ENCODE measurements at places on chromosomes 5 and 9.
A peak's percentile ranks its signal among the peaks of the same experiment; 100 is the strongest.

GRCh38 chr9:137009938-137010732 lies 13.8 kb upstream of the CLIC3 start:
- no peak for DNase-seq

DNA sequence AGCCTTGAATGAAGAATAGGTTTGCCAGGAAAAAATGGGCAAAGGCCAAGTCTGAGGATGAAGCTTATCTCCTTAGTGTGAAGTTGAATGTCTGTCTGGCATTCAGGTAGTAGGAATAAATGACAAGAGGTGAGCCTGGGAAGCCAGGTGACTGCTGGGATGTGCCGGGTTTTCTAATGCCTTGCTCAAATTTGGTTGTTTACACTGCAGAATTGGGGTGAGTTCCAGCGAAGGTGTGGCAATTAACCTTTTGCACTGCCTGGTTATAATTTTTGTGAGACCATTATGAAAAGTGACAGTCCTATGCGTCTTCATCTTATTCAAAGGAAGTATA lies 73.6 kb downstream of the MAST4 start:
- no peak for DNase-seq

DNA sequence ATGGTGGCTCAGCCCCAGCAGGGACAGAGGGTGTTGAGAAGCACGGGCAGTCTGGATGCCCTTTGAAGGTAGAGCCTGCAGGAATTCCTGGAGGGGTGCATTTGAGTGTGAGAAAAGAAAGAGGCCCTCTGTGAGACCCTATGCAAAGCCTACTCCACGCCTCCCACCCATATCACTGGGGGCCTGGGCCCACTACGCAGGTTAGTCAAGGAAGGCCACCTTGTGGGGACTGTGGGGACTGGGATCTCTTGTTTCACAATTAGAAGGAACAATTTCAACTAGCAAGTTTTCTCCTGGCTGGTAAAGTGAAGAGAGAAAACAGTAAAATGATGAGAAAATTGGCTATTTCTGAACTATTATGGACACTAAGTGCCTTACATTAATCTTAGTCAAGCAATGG lies 486.2 kb upstream of the DAP start:
- no peak for DNase-seq

- DNase-seq, result no peak
Observed at GRCh38 chr5:165405340-165405739, 1899.9 kb downstream of the MAT2B start.

DNA sequence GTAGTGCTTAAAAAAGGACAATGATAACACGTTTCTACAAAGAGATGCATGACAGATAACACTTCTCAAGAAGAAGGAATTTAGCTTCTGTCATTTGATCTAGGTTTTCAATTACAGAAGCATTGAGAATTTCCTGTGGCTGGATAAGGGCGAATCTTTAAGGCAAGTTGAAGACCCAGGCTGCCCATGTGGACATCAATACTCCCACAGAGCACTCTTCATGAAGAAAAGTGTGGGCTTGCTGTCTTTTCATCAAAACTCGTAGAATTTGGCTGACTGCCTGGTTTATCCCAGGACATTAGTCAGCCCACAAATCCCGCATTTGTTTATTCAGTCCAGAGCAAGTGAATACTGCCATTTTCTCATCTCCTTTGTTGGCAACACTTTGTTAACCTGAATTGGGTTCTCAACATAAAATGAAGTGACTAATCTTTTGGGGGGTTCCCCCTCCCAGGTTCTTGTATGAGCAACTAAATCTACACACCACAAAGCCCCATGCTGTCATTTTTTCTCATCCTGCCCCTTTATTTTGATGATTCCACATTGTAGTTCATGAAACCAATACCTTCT lies 43.4 kb upstream of the CDKN2B start:
- peak; percentile 66 for DNase-seq

GRCh38 chr5:176857894-176858273 lies 41.3 kb downstream of the HK3 start:
- no peak for DNase-seq

- DNase-seq, result no peak
Observed at GRCh38 chr5:60185231-60186099, 291.9 kb upstream of the PDE4D start.

DNA sequence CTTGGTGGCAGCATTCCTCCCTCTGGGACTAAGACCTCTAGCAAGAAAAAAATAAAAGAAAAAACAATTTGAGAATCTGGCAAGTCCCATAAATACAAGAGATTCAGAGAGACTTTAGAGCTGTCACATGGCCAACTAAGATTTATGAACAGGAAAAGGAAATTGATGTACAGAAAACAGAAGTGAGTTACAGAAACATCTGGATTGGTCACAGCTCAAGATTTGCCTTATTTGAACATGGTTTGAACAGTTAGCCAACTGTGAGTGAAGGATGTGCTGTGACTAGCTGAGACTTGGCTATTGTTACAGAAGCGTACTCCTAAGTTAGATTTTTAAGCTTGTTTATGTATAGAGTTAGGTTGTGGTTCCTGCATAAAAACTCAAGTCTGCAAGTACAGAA lies 340.2 kb downstream of the SLCO4C1 start:
- no peak for DNase-seq

- DNase-seq, result no peak
Observed at GRCh38 chr5:40568548-40568947, 111.2 kb upstream of the PTGER4 start.

DNA sequence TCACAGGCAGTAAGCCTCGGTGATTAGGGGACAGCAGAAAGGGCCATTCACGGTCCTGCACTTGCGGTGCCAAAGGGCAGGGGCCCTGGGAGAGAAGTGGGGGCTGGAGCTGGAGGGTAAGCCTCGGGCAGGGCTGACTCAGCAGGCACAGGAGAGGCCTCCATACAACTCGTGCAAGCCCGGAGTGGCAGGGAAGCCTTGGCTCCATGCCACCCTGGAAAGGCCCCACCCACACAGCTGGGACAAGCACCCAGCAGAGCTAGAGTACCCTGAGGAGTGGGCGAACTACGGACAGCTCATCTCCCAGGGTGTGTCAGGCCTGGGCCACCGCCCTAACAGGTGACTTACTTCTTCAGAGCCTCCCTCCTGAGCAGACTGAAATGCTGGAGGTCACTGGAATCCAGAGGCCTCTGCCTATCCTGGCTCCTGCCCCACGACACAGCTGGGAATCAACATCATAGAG lies 5.6 kb upstream of the CAMK2A start:
- DNase-seq, result no peak

DNA sequence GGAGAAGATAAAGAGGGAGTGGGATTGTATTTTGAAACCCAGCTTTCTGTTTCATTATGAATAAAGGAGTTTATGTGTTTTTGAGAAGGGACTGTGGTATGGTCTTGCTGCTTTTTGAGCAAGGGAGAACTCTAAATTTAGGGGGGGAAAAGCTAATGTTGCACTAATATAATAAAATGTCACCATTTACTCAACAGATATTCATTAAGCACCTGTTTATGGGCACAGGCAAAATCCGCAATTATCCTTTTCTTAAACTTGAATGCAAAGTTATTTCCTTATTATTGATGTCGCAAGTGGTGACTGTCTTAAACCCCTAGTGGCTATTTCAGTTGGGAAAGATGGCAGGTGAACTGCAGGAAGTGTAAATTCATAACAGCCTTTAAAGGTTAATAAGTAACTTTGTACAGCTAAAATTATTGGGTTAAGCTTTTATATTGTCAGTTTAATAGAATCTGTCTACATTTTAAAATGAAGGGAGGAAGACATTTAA lies 1.5 kb downstream of the CDC42SE2 start:
- peak; percentile 64 for DNase-seq

DNA sequence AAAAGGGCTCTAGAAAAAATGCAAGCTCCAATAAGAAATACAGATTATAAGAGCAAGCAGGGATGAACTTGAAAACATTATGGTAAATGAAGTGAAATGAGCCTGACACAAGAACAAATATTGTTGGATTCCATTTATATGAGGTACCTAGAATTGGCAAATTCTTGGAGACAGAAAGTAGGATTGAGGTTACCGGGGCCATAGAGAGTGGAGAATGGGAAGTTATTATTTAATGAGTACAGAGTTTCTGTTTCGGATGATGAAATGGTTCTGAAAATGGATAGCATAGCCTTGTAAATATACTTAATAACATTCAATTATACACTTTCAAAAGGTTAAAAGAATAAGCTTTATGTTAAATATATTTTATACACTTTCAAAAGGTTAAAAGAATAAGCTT lies 75.6 kb upstream of the SLC12A2 start:
- no peak for DNase-seq

DNA sequence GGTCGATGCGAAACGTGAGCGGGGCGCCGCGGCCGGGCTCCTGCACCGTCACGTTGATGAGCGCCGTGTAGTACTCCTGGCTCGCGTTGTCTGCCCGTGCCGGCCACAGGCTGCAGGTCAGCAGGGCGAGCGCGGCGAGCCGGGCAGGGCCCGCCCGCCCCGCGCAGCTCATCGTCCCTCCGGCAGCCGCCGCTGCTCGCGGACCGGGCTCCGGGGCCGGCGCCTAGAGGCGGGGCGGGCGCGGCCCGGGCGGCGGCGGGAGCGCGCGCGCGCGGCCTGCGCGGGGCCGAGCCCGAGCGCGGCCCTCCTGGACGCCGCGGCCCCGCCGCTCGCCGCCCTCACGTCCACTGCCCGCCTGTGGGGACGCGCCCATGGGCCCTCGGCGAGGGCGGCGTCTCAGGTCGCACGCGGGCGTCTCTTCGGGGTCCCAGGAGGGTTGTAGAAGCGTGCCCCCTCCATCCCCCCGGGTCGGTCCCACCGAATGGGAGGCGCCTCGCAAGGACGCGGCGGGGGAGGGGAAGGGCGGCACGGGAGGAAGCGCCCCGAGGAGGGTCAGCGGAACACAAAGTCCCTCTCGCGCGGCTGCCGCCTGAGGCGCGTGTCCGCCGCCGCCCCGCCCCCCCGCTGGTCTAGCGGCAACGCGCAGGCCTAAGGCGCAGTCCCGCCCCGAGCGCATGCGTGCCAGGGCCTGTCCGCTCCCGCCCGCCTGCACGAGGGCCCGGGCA lies at the start of gene RNF130:
TSS of gene RNF130 (minus strand) at position 229 of the 725 bp plus-strand sequence. CDS start at position 172, 57 bp downstream.
- DNase-seq, result peak; percentile 82

DNA sequence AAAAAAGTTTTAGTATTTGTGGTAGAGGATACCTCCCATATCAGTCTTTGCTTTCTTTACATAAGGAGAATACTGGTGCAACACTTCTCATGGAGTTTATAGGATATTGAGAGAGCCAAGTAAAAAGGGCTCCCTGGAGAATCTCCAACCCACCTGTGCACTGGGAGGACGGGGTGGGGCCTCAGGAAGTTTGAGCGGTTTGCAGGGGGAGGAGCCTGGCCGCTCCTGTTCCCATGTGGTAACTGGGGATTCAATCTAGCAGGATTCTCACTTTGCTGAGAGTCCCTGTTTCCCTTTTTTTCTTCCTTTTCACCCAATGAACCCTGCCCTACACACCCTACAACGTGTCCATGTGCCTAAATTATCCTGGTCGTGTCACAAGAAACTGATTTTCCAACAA lies 82.8 kb downstream of the APTX start:
- DNase-seq, result no peak

DNA sequence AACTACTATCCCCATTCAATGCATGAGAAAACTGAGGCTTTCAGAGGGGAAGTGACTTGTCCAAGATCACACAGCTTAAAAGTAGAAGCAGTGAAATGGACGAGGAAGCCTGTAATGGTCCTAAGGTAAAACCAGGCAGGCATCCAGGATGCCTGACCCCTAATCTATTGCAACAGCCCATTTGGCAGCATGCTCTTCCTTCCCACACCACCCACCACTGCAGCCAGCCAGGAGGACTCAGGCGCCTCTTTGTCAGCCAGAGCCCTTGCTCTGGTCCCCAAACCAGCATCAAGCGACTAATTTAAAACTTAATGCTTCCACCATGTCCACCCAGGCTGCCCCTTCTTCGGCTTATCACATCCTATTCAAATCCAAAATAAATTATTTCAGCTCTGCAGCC lies 541.6 kb downstream of the CDK5RAP2 start:
- DNase-seq, result no peak

GRCh38 chr9:2418619-2419018 lies 203.0 kb upstream of the VLDLR start:
- no peak for DNase-seq

DNA sequence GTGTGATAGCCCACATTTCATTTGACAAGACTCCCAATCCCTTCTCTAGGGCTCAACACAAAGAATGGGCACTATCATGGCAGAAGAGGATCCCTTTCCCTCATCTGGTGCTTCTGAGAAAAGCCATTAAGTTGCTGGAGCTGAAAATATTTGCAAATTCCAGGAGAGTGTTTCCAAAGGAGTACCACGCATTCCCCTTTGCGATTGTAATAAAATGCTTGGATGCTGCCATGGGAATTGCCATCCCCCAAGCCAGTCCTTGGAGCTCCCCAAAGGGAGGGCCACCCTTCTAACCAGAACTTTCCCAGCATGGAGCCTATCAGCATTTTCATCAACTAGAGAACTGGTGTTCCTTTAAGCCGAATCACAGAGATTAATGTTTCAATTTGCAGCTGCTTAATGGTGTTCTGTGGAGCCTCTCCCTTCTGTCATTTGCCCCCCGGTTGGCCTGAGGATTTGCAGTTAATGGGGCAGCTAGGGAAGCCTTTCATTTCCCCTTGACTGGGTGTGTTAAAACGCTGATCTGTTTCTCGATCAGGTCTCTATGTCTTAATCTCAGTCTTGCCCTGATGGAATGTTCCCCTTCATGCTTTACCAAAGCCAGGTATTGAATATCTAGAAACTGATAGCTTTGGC lies 133.0 kb downstream of the ENC1 start:
- no peak for DNase-seq

DNA sequence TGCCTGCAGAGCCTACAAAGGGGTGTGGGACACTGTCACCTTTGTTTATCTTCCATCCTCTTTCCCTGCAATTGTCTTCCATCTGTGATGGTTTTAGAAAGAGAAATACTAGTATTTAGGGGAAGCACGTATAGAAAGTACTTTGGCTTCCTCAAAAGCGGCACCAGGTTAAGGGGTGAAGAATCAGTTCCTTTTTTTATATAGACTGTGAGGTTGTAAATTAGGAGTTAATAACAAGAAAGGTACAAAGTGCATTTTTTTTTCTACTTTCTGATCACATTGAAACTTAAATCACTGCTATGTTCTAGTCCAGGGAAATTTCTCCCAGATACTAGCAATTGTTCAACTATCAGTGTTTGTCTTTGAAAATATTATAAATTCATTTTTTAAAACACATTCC lies 219.3 kb downstream of the CEMIP2 start:
- DNase-seq, result no peak

- no peak for DNase-seq
Observed at GRCh38 chr5:156716591-156717380, 133.3 kb upstream of the PPP1R2B start.

DNA sequence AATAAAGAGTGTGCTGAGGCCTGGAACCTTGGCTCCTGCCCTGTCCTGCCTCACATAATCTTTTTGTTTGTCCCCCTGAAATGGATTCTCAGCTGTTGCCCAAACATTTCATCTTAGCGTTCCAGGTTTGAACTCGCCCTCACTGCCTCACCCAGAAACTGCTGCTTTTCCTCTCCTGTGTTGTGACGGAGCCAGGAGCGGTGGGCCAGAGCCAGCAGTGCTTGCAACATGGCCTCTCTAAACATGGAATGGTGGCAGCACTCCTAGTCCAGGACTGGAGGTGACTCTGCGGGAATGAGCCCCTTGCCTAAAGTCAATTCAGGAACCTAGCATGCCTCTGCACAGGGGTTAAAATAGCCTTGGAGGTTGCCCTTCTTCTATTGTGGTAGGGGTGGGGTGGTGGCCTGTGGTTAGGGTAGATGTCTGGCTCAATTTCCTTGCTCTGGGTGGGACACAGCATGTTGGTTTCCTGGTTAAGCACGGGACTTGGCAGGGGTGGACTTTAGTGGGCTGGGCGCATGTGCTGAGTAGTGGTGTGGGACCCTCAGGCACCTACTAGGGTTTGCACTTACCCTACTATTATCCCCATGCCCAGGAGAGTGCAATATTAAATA lies 101.6 kb downstream of the SLC25A46 start:
- no peak for DNase-seq

Measured in activated CD4-positive, alpha-beta T cell treated with anti-CD3 and anti-CD28 coated beads, Interleukin-2, amount 50 U/mL, for 16 hours (primary cell).